ENCODE measurements at places on chromosomes 16 and 17. TPM values are rescaled to one million over a fixed set of nuclear protein-coding genes. Genes with fewer than 3 reads are reported as not detected.

- no peak for DNase-seq
These were observed 8.0 kb upstream of the PIK3R6 start for GRCh38 chr17:8875436-8875835.

DNA sequence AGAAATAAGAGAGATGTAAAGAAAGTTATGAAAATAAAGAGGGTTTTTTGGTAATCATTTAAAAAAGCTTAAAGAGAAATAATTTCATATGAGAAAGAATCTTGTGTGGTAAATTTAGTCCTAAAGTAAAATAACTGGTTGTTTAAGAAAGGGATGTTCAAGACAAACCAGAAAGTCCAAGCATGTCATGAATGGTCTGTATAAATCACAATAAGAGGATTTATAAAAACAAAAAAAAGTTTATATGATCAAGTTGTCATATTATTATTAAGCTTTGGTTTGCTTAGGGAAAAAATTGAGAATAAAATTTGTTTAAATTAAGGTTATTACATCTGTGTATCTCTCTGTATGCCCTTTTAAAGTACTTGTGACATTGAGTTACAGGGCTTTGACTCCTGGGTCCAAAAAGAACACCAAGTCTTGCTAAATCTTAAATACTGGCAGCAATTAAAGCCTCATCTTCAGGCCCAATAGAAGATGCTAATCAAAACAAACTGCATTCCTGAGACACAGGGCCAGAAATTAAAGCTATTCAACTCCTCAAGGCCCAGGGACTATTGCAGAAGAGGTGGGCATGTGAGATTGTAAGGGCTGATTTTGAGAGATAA is 15.6 kb upstream of the TRIM25 start:
- DNase-seq: no peak

DNA sequence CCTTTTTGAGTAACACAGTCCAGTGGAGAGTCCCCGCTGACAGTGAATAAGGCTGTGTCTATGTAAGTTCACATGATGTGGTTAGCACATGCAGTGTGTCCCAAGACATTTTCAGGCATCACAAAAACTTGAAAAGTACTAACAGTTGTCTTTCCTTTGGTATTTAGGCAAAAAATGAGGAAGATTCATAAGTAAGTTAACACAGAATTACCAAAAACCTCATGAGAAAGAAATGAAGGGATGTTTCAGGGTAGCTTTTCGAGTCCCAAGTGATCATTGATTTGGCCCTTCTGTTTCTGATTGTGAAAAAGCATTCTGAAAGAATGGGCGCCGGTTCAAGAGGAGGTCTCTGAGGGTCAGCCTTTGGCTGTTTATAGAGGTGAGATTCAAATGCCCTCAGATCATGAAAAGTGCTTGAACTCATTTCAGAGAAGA is 529 bp upstream of the ASPA start:
- DNase-seq: no peak

DNA sequence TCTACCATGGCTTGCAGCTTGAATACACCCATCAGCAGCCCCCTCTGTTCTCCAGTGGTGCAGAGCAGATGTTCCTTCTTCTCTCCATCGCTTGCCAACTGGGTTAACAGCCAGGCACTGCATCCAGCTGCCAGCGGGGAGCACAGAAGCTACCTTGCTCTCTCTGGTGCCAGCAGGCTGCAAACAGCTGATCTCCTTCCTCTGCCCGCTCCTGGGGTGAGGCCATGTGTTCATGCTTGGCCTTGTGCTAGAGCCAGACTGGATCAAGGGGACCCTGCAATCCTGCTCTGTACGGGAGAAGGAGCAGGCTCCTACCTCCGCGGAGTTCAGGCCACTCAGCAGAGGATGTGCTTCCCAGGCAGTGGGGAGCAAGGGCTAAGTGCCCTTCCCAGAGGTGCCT is 24.1 kb upstream of the ENGASE start:
- no peak for DNase-seq

The CX3CL1 gene
- 31.2 TPM for total RNA-seq

The UTS2R gene
- total RNA-seq: not detected

The PTGES3L gene
- total RNA-seq: 3.7 TPM

The NAGS gene
- 3.4 TPM for total RNA-seq

Data from uterus (tissue), 4 donors.